ENCODE measurements at places on chromosomes 13 and 19.
A peak's percentile ranks its signal among the peaks of the same experiment; 100 is the strongest.

DNA sequence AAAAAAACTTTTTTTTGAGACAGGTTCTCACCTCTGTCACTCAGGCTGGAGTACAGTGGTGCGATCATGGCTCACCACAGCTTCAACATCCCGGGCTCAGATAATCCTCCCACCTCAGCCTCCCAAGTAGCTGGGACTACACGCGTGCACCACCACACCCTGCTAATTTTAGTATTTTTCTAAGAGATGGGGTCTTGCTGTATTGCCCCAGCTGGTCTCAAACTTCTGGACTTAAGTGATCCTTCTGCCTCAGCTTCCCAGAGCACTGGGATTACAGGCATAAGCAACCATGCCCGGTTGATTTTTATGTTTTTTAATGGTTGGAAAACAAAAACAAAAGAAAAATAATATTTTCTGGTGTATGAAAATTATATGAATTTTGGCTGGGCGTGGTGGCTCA, 9.2 kb upstream of the ACP7 start:
- DNase-seq = no peak

DNA sequence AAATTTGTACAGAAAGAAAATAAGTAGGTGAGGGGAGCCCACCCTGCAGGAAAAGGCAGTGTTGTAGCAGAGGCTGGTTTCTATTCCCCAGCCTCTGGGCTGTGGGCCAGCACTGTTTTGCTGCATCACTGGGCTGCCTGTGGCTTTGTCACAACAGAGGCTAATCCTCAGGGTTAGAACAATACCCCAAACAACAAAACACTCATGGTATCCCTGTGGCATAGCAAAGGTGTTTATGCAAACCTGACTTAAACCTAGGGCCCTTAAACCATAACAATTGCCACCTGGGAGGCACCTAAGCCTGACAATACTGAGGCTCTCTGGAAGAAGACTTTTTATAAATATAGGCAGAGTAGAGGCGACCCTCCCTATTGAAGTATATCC, 314.7 kb downstream of the OLFM4 start:
- DNase-seq = no peak

DNA sequence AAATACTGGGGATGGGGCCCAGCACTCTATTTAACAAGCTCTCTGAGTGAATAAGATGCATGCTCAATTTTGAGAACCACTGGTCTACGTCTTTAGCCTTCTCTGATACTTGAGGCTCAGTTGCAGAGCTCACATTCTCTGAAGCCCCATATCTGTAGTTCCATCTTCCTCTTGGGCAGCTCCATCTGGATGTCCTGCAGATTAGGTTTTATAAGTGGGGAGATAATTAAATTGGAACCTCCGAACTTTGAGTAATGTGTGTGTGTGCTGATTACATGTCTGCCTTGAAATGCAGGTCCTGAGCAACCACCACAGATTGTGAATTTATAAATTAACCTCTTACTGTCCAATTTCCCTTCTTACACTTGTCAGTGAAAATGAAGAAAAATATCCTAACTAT, 7.2 kb upstream of the RASL11A start:
- DNase-seq = no peak

DNA sequence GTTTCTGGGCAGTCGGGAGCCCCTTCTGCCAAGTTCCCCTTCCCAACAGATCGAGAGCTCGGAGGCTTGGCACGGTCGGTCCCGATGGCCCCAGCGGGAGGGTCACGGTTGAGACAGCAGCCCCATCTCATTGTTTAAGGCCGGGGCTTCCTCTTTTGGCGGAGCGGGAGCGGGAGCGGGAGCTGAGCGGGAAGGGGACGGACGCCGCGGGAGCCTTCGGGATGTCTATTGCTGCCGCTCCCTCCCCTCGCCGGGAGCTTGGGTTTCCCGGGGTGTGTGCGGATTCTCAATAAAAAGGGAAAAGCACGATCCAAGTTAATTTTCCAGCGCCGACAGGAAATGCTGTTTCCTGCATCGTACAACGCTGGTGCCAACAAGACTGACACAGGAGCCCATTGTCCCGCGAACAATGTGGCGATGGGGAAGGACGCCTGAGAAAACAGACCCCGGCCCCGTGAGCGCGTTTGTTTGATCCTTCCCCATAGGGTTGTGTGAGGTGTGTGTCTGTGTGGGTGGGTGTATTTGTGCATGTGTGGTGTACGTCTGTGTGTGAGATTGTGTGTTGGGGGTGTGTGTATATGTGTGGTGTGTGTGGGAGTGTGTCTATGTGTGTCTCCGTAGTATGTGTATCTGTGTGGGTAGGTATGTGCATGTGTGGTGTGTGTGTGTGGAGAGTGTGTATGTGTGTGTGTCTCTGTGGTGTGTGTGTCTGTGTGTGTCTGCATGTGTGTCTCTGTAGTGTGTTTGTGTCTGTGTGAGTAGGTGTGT, 36.3 kb upstream of the FLT1 start:
- DNase-seq = no peak

DNA sequence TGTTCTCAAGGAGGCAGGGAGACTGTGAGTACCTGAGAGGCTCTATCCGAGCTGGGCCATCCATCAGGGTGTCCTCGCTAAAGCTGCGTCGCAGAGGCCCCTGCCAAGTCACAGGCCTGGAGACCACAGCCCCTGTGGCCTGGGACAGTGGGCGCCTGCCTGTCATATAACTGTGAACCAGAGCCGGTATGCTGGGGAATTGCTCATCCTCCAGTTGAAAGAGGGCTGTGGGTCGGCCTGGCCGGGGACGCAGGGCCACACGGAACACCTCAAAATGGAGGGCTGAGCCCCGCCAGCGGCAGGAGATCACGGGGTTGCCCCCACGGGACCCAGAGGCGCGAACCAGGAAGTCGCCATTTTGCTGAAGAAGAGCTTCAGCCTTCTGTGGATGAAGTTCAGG, 6.6 kb downstream of the SH2D3A start:
- DNase-seq = no peak

DNA sequence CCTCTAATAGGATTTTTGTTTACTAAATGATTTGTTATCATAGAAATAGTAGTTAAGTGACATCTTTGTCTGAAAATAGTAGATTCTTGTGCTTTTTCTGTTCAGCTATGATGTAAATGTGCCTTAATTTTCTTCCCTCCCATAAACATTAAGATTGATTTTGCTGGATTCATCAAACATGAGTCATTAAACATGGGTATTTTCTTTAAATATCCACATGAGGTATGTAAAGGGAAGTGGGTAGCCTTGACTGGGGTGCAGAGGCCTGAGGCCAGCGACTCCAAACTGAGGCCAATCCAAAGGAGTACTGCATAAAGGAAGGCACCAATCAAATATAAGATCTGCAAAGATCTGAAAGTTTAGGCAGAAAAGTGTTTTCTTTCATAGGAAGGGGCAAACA, 3.7 kb downstream of the ZNF136 start:
- no peak for DNase-seq

- DNase-seq = no peak
Observed at GRCh38 chr13:78430811-78431210, 172.5 kb downstream of the POU4F1 start.

GRCh38 chr13:87235621-87236020, 435.6 kb upstream of the SLITRK5 start:
- DNase-seq = no peak

DNA sequence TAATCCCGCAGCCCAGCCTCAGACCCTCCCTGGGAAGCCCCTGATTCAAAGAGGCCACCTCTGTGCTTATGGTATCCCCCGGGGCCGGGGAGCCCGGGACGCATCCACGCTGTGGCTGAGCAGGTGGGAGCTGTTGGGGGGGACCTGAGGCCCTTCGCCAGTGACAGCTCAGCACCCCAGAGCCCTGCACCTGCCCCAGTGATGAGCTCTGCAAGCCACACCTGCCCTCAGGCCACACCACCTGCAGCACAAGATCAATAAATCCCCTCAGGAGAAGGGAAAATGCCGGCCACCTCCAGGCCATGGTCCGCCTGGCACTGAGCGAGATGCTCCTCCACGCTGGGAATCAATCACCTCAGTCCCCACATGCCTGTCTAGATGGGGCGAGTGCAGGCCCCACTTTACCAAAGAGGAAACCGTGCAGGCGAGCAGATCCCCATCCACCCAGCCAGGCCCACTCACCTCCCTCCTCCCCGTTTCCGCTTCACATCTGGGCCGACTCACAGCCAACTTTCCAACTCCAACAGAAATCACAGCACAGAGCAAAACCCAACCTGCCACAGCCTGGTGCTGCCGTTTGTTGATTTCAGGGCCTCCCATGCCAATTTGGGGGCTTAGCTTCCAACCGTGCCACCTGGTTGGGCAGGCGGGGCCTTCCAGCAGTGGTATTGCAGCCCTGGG, 12.8 kb downstream of the MOB3A start:
- DNase-seq = no peak

DNA sequence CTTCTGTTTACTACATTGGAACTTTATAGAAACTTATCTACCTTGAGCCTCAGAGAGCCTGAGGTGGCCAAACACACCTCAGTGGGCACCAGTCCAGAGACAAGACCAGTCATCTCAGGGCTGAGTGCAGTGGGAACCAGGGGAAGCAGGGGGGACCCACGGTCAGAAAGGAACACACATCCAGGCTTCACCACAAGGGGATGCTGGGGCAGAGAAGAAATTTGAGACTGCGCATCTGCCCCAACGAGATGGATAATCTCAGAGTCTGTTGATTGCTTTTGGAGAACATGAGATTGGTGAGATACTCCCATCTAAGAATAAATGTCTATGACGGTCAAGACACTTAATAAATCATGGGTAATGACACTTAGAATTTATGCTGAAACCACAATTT, 98.7 kb downstream of the DOCK9 start:
- DNase-seq = no peak

GRCh38 chr13:73772449-73773167, 361.6 kb downstream of the KLF12 start:
- no peak for DNase-seq

- DNase-seq = no peak
Observed at GRCh38 chr13:56314765-56315164, 826.0 kb upstream of the PRR20A start.

- no peak for DNase-seq
Observed at GRCh38 chr13:25401958-25402357, 30.2 kb downstream of the ATP8A2 start.

DNA sequence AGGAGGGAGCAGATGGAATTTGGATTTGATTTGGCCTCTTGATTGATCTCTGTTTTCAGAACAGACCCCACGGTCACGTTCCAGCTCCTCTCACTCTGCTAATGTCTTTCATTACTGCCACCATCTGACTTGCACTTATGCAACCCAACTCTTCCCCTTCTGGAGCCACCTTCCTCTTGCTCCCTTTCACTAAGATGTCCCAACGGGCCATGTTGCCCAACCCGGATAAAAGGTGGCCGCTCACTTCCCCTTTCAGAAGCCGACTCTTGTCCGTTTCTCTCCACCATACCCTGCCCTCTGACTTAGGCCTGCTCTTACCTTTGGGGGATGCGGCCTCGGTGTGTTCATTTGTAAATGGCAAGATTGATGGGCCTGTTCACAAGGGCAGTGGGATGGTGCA, 27.4 kb upstream of the CYP4F8 start:
- DNase-seq = no peak

DNA sequence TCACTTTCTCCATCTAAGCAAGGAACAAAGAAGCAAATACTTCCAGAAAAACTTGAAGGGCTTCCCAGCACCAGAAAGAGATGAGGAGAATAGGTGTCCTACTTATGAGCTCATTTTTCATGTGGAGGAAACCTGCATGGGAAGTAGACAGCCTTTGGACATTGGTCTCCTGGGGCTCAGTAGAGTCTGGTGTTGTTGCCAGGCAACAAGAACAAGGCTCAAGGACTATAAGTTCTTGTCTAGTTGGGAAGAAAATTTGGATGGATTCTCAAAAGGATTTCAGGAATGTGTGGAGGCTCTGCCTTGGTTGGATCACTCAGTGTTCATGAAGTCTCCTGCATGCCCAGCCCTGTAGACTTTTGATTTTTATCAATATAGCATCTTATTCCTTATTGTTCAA, 84.5 kb downstream of the MBNL2 start:
- DNase-seq = peak; percentile 27

DNA sequence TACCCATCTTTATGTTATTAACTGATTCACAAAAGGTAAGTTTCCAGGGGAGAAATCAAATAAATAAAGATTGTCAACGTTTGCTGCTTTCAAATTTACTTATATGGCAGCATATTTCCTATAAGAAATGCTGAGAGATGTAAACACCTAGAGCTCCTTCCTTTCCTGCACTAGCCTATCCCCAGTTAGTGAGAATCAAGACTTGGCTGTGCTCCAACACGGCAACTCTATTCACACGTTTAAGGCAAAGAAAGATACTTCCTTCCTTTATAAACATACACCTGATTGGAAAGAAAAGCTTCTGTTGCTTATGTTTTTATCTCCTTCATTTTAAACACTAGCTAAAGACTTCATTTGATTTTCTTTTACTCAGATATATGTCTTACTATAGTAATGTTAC, 107.0 kb downstream of the PCDH9 start:
- no peak for DNase-seq

GRCh38 chr19:57037556-57037955, 82.2 kb upstream of the USP29 start:
- no peak for DNase-seq

DNA sequence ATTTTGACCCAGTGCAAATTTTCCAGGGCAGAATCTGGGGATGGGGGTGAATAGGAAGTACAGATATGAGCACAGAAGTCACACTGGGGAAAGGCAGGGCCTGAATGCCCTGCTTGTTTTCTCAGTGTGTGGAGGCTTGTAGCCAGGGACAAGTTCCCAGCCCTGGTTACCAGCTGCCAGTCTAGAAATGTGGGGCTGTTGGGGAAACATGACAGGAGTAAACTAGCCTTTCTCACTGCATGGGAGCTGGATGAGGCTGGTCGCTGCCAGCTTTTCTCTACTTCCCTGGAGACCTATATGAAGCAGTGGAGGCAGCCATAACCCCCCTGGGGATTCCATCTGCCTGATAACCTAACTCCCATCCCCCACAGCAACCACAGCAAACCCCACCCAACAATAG, 2267.7 kb downstream of the PCDH9 start:
- no peak for DNase-seq

- no peak for DNase-seq
Observed at GRCh38 chr13:44694291-44694690, 118.2 kb upstream of the TSC22D1 start.

DNA sequence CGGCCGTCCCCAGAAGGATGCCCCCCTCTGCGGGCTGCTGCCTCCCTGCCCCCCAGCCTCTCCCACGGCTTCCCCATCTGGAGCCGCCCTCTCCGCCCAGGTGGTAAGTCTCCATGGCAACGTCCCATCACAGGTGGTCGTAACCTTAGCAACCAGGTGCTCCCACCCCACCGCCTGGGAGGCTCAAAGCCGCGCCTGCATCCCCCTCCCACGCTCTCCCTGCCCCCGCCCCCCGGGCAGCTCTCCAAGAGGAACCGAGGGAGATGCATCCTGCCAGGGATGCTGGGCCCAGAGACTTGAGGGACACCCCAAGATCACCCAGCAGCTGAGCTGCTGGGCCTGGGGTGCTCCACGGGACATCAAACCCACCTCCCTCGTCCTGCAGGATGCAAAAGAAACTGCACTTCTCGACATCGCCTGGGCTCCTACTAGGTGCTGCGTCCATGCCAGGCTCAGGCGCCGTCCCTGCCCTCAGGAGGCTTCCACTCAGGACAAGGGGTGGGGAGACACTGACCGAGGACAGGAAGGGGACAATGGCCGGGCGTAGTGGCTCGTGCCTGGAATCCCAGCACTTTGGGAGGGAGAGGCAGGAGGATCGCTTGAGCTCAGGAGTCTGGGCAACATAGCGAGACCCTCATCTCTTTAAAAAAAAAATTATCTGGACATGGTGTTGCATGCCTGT, 5.0 kb upstream of the LINGO3 start:
- no peak for DNase-seq

Measured in A549 (cell line).